ENCODE measurements at places on chromosomes 7 and 10.

DNA sequence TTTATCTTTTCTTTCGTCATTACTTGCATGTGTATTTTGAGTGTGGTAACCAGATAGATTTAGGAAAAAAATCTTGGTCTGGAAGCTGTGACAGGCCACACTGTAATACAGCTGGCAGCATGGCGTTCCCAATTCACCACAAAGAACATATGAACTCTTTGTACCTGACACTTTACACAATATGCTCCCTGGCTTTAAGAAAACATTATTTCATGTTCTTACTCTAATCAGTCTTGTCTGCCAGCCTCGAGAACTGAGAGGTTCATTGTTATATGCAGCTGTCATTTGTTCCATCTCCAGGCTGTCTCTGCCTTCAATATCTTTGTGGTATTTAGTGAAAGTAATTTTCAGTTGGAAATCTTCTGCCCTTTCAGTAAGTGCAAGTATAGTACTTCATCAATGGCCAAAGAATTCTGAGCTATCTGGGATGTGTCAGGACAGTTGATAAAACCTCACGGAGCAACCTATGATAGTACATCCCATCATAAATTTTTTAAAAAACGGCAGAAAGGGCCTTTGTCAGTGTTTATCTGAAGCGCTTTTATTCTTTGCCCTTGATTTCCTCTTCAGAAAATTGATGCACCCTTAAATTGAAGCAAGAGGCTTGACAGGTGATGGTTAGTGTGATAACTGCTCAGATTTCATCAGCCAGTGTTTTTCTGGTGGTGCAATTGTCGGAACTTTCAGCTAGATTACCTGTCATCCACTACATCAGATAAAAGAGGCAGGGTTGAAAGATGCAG lies 146.3 kb upstream of the SP8 start:
- no peak for DNase-seq

DNA sequence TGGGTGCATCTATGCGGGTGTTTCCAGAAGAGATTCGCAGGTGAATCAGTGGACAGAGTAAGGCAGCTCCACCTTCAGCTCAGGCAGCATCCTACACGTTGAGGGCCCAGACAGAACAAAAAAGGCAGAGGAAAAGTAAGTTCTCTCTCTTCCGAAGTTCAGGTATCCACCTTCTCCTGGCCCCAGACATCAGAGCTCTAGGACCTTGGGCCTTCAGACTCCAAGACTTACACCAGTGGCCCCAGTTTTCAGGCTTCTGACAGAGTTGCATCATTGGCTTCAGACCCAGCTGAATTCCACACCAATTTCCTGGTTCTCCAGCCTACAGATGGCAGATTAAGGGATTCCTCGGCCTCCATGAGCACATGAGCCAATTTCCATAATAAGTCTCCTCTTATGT lies 102.2 kb upstream of the GPR26 start:
- no peak for DNase-seq

- DNase-seq = no peak
Measured at GRCh38 chr7:47366211-47366610, 215.7 kb downstream of the TNS3 start.

DNA sequence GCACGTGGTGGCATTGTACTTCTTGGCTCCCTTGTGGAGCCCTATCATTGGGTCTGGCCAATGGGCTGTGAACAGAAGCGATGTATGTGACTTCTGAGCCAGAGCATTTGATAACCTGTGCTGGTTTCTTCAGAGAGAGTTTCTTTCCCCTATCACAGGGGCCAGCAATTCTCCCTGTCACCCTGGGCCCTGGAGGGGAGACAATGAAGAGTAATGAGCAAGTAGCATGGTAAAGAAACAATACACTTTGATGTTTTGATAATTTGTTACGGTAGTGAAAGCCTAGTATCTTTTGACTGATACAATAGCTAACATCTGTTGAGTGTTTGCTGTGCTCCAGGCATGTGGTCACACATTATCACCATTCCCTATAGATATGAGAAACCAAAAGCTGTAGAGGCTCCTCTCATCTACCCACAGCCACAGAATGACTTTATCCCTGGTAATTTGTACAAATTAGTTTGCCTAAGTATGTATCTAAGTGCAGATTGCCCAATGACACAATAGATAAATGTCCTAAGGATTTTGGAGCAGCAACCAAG lies 113.4 kb upstream of the SVIL start:
- no peak for DNase-seq

DNA sequence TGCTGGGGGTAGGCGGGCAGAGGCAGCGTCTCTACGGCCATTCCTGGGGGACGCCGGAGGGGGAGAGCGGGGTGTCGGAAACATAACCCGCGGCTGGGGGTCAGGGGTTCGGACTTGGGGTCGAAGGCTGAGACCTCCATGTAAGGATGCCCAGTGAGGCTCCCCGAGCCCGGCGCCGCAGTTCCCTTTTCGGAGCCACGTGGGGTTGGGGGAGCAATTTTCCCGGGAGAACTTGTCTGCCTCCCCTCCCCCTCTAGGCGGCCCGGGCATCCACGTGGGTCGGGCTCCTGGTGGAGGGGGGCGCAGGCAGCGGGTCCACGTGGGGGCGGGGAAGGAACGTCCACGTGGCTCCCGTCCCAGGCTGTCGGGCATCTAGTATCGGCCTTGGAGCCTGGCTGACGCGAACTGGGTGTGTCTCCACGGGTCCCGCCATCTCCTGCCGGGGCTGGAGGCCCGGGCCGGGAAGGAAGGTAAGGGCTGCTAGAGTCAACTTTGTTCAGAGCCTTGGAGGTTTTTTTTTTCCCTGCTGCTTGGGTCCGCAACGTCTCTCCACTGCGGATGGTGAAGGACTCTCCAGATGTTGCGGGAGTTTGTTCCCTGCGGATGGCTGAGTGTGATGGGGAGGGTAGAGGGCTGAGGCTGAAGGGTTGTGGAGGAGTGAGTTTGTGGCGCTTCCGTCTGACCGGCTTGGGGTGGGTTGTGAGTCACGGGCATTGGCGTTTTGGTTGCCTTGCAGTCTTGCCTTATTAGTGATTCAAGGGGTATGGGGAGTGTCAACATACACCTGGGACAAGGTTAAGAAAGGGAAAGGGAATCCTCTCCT lies 744 bp downstream of the PPRC1 start:
- DNase-seq = peak; percentile 70

DNA sequence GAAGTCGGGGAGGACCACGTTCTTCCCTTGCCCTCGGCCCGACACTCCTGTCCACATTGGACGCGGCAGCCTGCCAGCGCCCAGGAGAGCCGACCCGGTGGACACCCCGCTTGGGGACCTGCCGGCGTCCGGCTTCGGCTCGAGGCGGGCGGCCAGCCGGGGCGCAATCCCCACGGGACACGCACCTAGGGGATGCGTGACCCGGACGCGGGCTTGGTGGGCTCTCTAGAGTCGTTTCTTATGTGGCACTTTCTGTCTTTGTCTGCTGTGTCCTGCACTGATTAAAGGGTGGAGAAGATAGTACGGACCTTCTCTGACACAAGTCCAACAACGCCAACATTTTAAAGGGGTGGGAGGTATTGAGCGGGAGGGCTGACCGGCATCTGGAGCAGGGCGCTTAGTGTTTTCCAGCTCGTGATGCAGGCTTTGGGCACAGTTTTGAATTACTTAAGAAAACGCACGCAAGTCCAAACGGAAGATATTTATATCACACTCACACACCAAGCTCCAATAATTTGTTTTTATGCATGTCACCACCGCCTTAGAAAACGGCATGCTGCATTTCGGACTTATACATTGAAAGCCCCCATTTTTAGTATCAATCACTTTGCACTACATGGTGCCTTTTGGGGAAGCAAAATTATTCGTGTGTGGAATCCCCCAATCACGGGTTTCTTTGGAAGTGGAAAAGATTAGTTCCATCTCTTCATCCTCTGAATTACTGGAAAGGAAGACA lies 3.9 kb upstream of the SPAG6 start:
- DNase-seq = peak; percentile 53

DNA sequence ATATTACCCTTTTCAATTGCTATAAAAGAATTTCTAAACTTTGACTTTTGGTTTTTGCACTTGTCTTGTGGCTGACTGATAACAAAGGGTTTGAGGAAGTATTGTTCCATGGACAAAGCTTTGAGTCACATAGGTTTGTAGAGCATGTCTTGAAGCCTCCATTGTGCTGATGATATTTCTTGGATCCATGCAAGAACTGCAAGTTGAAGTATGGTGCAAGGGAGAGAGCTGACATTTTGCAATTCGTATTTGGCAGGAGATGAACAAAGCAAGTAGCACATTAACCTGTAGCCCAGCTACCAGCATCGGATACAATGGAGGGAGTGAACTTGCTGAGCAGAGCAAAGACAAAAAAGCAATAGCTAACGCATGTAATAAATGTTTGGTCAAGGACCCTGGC lies 23.4 kb downstream of the MGAM2 start:
- no peak for DNase-seq

DNA sequence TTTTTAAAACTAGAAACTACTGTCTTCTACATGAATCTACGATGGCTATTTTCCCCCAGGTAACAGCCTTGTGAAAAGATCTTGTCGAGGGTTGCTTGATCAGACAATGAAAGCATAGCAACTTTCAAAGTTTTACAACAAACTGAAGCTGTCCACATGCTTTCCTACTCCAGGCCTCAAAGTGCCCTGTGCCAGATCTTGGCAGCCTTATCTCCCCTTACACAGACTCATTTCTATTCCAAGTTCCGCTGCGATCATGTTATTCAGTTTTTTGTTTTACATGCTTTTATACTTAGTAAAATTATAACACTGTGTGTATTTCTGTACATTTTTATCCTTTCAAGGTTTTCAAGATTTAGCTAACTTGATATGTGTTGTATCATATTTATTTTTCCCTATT lies 661.7 kb upstream of the SORCS1 start:
- DNase-seq = no peak

- DNase-seq = peak; percentile 68
Measured at GRCh38 chr10:14953424-14954000, 384 bp downstream of the DCLRE1C start.

DNA sequence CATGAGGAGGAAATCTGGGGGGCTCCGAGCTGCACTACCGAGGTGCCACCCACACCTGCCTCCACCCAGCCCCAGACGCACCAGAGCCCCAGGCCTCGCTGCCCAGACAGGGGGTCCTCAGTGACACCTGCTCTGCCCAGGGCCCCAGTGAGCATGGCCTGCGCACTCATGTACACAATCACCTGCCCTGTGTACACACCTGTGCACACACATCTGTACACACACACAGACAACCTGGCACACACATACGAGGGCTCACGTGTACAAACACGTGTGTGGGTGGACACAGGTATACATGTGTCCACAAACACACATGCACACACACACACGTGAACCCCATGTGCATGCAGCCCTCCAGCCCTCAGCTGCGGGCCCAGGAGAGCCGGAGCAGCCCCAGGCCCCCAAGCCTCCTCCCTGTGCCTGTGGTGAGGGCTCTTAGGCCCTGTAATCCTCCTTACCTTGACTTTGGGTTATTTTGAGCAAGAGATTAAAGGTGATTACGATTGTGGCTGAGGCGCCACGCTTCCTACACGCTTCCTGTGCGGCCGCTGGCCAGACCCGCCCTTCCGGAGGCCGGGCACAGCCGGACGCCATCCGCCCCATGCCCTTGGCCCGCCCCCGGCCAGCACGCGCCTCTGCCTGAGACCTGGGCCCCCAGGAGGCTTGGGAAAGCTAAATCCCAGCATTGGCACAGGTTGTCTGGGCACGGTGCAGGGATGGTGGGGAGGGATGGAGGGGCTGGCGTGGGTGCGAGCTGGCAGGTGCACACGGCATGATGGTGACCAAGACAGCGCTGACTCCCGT lies 71.9 kb downstream of the ELFN1 start:
- DNase-seq = no peak

- DNase-seq = no peak
Measured at GRCh38 chr10:52617346-52617745, 155.2 kb downstream of the MBL2 start.

GRCh38 chr7:51144178-51144577 lies 172.4 kb downstream of the COBL start:
- no peak for DNase-seq

- DNase-seq = no peak
Measured at GRCh38 chr10:80405035-80405434, 3.3 kb upstream of the PRXL2A start.

- no peak for DNase-seq
Measured at GRCh38 chr10:50501924-50502452, 121.8 kb downstream of the SGMS1 start.

- DNase-seq = no peak
Measured at GRCh38 chr10:98444314-98445006, 2.3 kb downstream of the HPS1 start.

Data from fibroblast of the aortic adventitia (primary cell).